SHP77 treated with DMSO at 0.1 percent for 48 hours (cell line): ENCODE measurements at places on chromosomes 16 and 17.

DNA sequence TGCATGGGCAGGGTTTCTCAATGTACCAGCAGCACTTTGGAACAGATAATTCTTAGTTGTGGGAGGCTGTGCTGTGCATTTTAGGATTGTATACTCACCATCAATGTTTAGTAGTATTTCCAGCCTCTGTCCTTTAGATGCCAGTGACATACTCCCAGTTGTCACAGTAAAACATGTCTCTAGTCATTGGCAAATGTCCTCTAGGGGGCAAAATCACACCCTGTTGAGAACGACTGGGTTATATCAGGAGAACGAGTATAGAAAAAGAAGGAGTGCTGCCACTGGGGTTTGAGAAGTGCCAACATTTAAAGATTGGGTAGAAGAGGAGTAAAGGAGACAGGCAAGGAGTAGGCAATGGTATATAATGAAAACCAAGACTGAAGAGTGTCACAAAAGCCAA lies 37.9 kb upstream of the SMIM36 start:
- no peak for DNase-seq

- no peak for DNase-seq
Measured at GRCh38 chr17:15740570-15741120, 8.6 kb downstream of the TBC1D26 start.

- DNase-seq, result no peak
Measured at GRCh38 chr16:17339764-17340541, 130.8 kb downstream of the XYLT1 start.

- DNase-seq, result peak; percentile 57
Measured at GRCh38 chr17:46910179-46910927, 12.6 kb upstream of the GOSR2 start.

DNA sequence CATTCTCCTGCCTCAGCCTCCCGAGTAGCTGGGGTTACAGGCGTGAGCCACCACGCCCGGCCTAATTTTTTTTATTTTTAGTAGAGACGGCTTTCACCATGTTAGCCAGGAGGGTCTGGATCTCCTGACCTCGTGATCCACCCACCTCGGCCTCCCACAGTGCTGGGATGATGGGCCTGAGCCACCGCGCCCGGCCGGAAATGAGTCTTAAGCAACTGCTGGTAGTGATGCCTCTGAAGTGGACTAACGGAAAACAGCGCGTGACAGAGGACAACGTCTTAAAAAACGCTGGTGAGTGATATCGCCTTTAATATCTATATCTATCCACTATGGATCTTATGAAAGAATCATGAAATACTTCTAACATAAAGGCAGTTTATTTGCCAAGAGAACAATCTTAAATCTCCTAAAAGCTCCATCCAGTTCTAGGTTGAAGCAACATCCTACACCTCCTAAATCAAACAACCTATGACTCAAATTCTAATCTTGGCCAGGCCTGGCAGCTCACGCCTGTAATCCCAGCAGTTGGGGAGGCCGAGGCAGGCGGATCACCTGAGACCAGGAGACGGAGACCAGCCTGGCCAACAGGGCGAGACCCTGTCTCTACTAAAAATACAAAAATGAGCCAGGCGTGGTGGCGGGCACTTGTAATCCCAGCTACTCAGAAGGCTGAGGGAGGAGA lies 69.8 kb downstream of the NXN start:
- DNase-seq, result no peak

DNA sequence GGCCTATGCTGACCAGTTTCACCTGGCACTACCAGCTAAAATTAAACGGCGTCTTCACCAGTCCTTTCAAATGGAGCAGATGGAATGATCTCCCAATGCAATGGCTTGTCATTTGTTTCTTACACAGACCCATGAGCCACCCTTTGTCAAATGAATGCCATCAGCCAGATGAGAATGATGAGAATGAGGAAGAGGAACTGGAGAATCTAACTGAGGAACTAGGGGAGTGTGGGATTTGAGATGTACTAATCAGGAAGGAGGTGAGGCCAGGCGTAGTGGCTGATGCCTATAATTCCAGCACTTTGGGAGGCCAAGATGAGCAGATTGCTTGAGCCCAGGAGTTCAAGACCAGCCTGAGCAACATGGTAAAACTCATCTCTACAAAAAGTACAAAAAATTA lies 116.4 kb downstream of the HS3ST3A1 start:
- DNase-seq, result no peak

DNA sequence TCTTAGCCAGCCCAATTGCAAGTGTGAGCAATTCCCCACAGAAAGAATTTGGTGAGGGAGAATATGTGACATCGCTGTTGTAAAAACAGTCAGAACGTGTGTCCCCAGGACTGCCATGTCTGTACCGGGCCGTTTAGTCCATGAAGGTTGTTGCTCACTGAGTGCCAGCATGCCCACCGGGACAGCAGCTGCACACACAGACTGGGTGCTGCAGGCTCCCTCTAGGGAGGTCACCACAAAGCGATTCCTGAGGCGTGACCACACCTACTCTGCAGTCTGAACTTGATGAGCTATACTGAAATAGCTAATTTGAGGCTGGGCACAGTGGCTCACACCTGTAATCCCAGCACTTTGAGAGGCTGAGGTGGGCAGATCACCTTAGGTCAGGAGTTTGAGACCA lies 44.1 kb upstream of the ADORA2B start:
- peak; percentile 19 for DNase-seq

- DNase-seq, result no peak
Measured at GRCh38 chr17:27567563-27567859, 63.5 kb upstream of the LGALS9 start.

DNA sequence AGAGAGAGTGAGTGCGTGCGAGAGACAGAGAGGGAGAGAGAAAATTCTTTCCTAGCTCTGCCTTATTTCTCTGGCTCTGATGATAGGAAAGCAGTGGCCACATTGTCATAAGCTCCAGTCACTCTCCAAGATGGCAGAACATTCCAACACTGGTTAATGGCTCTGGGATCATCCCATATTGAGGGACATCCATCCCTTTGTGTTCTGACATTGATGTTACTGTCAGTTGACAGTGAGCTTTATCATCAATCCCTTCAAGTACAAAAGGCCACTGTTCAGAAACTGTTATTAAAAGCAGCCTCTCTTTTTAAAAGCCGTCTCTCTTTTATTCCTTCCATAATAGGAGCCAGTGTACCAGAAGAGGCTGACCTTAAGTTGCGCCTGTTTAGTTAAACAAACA lies 1084.9 kb upstream of the RBFOX1 start:
- DNase-seq, result no peak
